Aorta (tissue), 5 donors: ENCODE measurements at places on chromosomes 5 and 9. TPM values are rescaled to one million over a fixed set of nuclear protein-coding genes. Genes with fewer than 3 reads are reported as not detected.

FOXD1 gene
- total RNA-seq = 9.9 TPM

DNA sequence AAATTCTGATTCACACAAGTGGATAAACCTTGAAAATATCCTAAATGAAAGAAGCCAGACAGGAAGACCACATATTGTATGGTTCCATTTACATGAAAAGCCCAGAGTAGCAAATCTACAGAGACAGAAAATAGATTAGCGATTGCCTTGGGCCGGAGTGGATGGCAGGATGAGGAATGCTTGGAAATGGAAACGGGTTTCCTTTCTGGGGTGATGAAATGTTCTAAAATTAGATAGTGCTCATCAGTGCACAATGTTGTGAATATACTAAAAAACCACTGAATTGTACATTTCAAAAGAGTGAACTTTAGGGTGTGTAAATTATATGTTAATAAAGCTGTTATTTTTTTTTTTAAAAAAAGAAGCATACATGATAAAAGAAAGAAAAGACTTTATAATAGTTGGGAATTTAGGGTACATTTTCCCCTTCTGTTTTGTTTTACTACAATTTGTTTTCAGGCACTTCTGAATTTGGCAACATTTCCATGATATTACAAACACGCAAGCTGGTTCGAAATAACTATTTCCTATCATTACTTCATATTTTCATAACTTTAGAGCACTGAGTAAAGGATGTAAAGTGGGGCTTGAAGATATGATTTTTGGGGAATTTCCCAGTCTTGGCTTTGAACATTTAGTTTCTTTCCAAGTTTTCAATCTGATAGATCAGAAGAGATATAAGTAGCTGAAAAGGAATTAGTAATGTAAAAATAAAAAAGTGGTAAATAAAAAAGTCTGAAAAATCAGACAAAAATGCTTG lies 23.9 kb downstream of the SLC35A4 start:
- no peak for DNase-seq

- no peak for DNase-seq
These were observed 25.1 kb downstream of the ARHGAP26 start for GRCh38 chr5:142795251-142795650.

- DNase-seq = no peak
These were observed 12.7 kb upstream of the SLC36A1 start for GRCh38 chr5:151434570-151435237.
